M059J (cell line): ENCODE measurements at places on chromosomes 7 and 10.
A peak's percentile ranks its signal among the peaks of the same experiment; 100 is the strongest.

DNA sequence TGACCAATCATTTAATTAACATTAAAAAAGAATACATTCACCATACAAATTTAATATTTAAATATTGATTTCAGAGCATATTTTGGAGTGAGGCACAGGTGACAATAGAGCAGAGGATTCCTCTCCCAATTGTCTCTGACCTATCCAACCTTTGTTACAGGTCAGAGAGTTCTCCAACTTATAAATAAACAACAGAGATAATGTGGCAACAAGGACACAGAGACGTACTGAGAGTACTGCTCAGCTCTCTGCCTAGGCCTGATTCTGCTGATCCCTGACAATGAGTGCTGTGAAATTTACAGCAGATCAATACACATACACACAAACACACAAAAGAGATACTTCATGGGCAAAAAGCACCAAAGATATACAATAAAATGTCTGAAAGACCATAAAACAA, 18.3 kb upstream of the AGAP5 start:
- DNase-seq, result no peak

DNA sequence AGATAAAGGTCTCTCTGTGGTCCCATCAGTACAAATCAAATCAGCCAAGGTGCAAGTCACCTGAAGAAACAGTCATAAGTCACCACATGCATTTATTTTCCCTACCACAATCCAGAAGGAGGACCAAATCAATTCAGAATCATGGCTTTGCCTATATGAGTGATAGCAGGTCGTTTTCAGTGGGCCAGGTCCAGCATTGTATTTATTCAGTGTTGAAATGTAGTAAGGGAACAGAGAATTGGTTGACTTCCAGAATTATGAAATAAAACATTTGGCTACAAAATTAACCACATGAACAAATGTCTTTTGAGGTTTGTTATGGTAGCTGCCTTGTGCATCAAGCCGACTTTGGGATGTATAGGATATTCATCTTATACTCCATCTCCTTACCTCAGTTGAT, 88.4 kb downstream of the POLR1F start:
- peak; percentile 2 for DNase-seq

GRCh38 chr10:96756111-96756903, 36.0 kb upstream of the PIK3AP1 start:
- no peak for DNase-seq

DNA sequence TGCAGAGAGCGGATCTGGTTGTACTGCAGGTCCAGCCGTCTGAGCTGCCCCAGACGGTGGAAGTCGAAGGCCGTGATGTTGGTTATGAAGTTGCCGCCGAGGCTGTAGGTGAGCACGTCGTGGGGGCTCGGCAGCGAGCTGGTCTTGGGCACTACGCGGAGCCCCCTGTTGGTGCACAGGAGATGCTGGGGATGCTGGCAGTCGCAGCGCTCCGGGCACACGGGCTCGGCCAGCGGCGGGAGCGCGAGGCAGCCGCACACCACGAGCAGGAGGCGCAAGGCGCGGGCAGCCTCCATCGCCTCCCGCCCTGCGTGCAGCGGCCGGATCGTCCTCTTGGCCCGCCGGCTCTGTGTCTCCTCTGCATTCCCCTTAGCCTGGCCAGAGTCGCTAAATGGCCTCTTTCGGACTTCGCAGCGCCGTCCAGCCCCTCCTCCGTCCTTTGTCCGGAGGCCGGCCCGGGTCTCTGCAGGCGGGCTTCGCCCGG, 337 bp downstream of the TRIL start:
- DNase-seq, result no peak

- no peak for DNase-seq
Measured at GRCh38 chr7:82015751-82016150, 245.9 kb upstream of the HGF start.

GRCh38 chr7:87687653-87688254, 59.6 kb downstream of the RUNDC3B start:
- DNase-seq, result no peak

GRCh38 chr10:22649390-22649841, 65.0 kb downstream of the PIP4K2A start:
- DNase-seq, result no peak

GRCh38 chr7:110454713-110455112, 636.2 kb upstream of the LRRN3 start:
- DNase-seq, result no peak

GRCh38 chr7:69598081-69598486, at the start of gene AUTS2:
TSS of gene AUTS2 (plus strand) at chr7:69598475. CDS start at chr7:69599654, 1,179 bp downstream.
- DNase-seq, result peak; percentile 80

- DNase-seq, result no peak
Measured at GRCh38 chr7:31146030-31146429, 93.9 kb downstream of the ADCYAP1R1 start.

- DNase-seq, result no peak
Measured at GRCh38 chr7:122556219-122556618, 142.7 kb downstream of the RNF133 start.

DNA sequence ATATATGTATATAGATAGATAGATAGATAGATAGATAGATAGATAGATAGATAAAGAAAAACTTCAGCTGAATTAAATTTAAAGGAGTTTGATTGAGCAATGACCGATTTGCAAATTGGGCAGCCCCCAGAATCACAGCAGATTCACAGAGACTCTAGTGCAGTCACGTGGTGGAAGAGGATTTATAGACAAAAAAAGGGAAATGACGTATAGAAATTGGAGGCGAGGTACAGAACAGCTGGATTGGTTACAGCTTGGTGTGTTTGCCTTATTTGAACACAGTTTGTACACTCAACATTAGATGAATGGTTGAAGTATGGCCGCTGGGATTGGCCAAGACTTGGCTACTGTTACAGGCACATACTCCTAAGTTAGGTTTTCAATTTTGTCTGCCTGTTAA, 8.2 kb upstream of the PODXL start:
- DNase-seq, result no peak

GRCh38 chr7:129671266-129671665, 59.7 kb downstream of the NRF1 start:
- DNase-seq, result no peak
